Inflammatory macrophage treated with lipopolysaccharide for 1 hour (primary cell): ENCODE measurements at places on chromosomes 13 and 19.
A peak's percentile ranks its signal among the peaks of the same experiment; 100 is the strongest.

DNA sequence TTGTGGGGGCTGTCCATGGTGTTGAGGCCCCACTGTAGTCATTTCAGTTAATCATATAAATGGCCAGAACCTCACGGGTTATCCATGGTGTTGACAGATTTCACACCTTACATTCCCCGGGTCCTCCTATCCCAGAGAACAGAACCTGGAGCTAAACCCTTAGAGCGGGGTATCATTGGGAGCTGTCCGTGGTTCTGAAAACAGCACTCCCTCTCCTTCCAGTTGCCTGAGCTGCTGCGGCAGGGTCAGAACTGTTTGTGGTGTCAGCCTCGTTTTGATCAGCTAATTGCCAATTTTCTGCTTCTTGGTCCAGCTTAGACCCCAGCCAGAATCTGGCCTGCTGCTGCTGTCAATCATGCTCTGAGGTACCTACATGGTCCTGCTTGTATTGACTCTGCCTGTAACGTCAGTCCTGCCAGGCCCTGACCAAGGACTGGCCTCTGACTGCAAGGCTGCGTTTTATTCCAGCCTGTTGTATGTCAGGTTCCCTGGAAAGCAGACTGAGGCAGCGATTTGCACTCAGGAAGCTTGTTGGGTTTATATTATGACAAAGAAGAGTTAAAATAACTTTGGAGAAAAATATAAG lies 55.8 kb upstream of the KCTD15 start:
- DNase-seq: no peak

DNA sequence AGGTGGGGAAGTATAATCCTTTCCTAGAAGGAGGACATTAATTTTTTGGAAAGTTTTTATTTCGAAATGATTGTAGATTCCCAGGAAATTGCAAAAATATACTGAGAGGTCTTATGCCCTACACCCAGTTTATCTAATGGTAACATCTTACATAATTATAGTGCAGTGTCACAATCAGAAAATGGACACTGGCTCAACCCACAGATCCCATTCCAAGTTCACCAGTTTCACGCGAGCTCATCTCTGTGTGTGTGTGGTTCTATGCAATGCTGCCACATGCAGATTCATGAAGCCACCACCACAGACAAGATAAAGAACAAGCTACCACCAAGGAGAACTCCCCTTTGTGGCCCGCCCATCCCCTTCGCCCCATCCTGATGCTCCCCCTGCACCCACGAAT lies 24.4 kb downstream of the IL17D start:
- DNase-seq: peak; percentile 73

- no peak for DNase-seq
Measured at GRCh38 chr13:44420376-44421220, 47.0 kb downstream of the SERP2 start.

- DNase-seq: peak; percentile 60
Measured at GRCh38 chr13:41995946-41996345, 35.0 kb upstream of the VWA8 start.

GRCh38 chr19:51259348-51260245 lies 8.7 kb downstream of the SIGLECL1 start:
- DNase-seq: peak; percentile 43

DNA sequence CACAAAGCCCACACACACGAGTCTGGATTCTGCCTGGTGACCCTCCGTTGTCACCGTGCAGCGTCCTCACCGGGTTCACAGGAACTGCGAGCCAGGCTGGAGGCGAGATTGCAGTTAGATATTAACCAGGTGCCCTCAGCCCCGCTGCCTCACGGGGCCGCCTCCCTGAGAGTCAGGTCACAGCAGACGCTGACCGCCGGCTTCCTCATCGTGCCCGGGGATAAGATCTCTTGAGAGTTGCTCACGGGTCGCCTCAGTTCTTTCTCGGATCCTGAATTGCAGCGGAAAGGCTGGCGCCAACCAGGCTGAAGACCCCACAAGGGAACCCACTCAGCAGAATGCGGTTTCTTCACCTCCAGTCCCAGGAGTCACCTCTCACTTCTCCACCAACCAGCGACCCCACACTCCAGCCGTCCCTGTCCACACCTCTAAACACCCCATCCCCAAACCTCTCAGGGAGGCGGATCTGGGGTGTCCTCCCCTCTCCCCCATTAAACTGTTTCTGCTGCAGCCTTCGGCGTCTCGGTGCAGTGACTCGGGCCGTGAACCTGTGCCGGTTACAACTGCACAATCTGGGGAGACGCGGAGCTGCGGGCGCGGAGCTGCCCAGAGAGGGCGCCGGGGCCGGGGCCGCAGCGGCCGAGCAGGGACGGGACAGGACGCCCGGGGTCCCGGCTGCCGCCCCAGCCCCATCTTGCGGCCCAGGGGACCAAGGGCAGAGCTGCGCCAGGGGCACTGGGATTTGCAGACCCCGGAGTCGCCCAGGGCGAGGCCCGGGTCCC lies 591 bp downstream of the ZNF823 start:
- DNase-seq: peak; percentile 12

- no peak for DNase-seq
Measured at GRCh38 chr13:28623782-28624706, 34.9 kb upstream of the POMP start.

DNA sequence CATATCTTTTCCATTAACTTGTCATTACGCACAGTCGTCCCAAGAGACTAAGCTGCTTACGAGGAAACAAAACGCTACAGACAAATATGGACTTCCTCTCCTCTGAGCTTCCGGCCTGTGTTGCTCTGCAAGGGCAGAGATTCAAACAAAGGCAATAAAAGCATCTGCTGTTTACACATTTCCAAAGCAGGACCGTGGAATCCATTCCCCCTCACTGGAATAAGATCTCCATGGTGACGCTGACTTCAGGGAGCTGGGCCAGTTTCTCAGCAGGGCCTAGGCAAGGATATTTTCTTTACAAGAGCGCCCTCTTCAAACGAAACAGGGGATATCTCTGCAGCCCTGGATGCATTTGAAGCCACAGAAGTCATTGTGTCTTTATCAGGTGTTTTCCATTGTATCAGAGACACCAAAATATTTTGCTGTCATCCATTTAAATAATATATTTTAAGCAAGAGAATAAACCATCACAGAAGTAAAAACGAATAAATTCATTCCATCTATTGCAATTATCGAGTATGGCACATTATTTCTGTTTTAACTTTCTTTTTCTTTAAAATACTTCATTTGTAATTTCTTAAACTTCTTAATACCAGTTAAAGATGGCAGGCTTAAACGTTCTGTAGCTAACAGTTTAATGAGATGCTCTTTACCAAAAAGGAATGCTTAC lies 177.5 kb downstream of the DCLK1 start:
- no peak for DNase-seq

GRCh38 chr13:109118521-109118920 lies 489.1 kb downstream of the MYO16 start:
- no peak for DNase-seq

- DNase-seq: peak; percentile 23
Measured at GRCh38 chr19:29952646-29953045, 10.6 kb downstream of the URI1 start.

DNA sequence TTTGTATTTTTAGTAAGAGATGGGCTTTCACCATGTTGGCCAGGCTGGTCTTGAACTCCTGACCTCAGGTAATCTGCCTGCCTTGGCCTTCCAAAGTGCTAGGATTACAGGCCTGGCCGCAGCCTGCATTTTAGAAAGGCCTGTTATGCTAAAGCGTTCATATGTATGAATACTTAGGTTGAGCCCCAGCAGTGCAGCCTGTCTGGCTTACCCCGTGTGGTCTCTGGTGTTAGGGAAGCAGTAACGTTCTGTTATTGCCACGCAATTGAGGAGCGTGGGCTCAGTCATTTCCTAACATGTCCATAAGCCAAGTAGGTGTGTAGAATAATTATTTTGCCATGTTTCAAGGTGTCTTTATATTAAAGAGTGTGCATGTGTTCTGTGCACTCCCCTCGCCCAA lies 14.3 kb downstream of the HNRNPM start:
- no peak for DNase-seq

DNA sequence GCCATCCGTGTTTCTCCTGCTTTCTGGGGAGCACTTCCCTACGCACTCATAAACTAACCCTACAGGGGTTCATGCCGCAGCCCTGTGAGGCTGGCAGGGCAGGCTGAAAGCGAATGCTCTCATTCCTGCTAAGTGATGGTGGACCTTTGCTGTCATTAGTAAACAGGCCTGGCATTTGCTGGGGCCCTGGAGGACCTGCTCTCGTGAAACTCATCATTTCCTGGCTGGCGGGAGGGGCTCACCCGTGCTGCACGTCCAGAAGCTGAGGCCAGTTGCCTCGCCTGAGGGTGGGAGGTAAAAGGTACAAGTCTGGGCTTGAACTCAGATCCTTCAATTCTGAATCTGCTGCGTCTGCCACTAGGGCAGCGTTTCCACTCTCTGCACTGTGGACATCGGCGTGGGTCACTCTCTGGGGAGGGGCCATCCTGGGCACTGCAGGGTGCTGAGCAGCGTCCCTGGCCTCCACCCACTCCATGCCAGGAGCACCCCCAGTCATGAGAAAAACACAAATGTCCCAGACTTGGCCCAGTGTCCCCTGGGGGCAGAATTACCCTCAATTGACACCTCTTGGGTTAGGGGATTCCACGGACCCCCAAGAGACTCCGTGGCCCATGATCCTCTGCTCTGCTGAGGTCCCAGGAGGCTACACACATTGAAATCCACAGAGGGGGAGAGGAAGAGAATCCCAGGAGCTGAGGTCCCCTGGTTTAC lies 7.0 kb downstream of the MOB3A start:
- no peak for DNase-seq

GRCh38 chr19:33777351-33777750 lies 19.3 kb upstream of the KCTD15 start:
- no peak for DNase-seq

GRCh38 chr13:50334944-50335343 lies 319.7 kb downstream of the KCNRG start:
- DNase-seq: no peak

- DNase-seq: no peak
Measured at GRCh38 chr19:38703509-38703908, 40.8 kb downstream of the CAPN12 start.

GRCh38 chr13:53043398-53043797 lies 14.8 kb downstream of the OLFM4 start:
- no peak for DNase-seq

DNA sequence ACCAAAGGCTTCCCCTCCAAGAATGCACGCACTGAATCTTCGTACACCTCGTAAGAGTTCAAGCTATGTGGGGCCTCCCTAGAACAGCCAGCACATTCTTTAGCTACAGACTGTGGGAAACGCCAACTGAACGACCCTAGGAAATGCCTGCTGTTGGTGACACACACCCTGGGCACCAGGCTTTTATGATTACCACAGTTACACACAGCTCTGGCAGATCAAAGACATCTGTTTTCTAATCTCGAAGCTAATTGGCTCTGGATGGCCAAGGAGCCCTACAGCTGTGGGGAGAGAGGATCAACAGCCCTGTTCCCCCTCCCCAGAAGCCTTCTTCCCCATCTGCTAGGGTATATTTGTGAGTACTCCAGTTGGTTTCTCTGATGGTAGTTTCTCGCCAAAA lies 123.0 kb downstream of the COL4A1 start:
- no peak for DNase-seq

- DNase-seq: no peak
Measured at GRCh38 chr19:19849056-19849455, 16.6 kb upstream of the ZNF253 start.

DNA sequence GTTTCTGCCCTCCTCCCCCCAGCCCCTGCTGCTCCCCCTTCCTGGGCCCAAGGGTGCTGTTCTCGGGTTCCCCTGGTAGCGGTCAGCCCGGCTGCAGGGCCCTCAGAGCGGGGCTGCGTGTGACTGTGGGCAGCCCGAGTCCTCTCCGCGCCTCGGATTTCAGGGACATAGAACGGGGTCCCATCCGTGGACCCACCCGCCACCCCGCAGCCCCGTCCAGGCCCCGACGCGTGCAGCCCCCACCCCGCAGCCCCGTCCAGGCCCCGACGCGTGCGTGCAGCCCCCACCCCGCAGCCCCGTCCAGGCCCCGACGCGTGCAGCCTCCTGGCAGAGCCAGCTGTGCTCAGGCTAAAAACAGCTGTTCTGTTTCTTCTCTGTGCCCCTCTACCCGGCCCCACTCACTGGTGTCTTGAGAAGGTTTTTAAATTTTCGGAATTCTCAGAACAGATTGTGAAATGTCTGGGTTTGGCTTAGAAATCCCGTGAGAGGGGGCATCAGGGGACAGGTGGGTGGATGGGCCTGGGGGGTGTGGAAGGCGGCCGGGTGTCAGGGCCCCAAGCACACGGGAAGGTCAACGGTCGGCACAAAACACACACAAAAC lies 5.5 kb upstream of the PRTN3 start:
- no peak for DNase-seq

- DNase-seq: no peak
Measured at GRCh38 chr19:4010808-4011110, 3.2 kb downstream of the PIAS4 start.

DNA sequence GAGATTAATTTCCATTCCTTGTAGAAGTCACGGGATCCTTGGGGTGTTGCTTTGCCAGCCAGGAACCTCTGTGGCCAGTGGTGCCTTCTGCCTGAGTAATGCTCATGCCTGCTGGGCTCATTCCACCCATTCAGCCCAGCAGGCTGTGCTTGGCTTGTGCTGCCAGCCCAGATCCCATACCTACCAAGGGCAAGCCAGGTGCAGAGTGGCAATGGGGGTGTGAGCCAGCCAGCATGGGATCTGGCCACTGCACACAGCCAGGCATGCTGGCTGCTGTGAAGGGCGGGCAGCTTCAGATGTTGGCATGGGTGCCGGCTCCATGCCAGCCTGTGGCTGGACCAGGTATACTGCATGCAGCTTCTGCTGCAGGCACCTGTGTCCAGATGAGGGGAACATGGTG lies 42.5 kb downstream of the WDFY2 start:
- DNase-seq: no peak

DNA sequence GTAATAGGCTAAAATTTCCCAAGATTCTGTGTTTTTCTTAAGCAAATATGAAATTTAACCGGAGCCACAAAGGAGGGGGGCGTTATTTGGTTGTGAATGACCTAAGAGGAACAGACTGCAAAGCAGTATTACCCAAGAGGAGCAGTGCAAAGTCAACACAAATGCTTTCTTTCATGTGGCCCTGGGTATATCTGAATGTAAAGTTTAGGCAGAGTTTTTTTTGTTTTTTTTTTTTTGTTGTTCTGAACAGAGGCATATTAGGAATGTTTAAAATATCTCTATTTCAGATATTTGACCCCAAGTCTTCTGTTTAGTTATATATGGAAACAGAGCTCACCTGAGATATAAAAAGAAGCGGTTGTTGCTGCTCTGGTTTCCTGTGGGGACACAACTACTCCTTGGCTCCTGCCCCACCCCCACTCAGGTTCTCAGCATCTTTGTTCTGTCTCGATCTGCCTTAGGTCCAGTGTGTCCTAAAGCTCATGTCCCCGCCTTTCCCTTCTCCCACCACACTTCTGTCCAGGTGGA lies 220.7 kb downstream of the RFC3 start:
- no peak for DNase-seq
